ENCODE measurements at places on chromosomes 4 and X. TPM values are rescaled to one million over a fixed set of nuclear protein-coding genes. Genes with fewer than 3 reads are reported as not detected.

- DNase-seq: no peak
These were observed 28.3 kb upstream of the CLDN24 start for GRCh38 chr4:183350317-183351071.

GRCh38 chrX:11081511-11081910 lies 29.6 kb upstream of the HCCS start:
- no peak for DNase-seq

The GPM6B gene
- not detected for total RNA-seq

DNA sequence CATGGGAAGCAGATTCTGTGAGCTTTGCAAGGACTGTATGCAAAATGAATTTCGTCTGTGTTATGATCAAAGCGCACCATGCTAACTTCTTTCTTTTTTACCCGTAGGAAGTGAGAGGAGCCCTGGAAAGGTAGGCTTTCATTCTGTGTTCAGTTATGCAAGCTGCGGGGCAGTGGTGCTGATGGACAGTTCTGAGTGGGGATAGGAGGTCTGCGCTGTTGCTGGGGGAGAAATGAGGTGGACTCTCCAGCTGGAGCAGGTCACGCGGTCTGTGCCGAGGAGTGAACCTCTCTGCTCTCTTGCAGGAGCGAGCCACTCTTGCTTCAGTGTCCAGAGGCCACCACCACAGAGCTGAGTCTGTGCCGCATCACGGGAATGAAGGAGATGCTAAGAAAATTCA lies 4.5 kb downstream of the TRIML1 start:
- DNase-seq: no peak

GRCh38 chr4:113976741-113977525 lies 2.5 kb downstream of the ARSJ start:
- no peak for DNase-seq

The FANCB gene
- total RNA-seq: 1.8 TPM

GRCh38 chrX:11698702-11699101 lies 33.0 kb upstream of the ARHGAP6 start:
- DNase-seq: no peak

DNA sequence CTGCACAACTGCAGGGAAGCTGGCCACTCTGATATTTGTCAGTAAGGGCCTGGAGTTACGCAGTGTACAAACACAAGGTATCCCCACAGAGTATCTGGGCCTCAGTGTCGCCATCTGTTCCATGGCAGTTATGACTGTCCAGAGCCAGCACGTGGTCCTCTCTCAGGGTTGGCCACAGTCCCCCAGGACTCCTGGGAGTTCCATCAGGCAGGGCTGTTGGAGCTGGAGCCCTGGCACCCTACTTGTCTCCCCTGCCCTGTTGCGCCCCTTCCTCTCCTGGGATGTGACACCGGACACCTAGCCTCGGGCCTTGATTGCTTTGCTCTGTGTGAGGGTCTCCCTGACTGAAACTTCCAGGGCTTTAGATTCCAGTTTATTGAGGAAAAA lies 8.4 kb downstream of the HTRA3 start:
- no peak for DNase-seq

- DNase-seq: no peak
These were observed 11.5 kb upstream of the TLR1 start for GRCh38 chr4:38815885-38816782.

The PASD1 gene
- total RNA-seq: not detected

GRCh38 chr4:34158878-34159277 lies 2085.4 kb downstream of the ARAP2 start:
- no peak for DNase-seq

DNA sequence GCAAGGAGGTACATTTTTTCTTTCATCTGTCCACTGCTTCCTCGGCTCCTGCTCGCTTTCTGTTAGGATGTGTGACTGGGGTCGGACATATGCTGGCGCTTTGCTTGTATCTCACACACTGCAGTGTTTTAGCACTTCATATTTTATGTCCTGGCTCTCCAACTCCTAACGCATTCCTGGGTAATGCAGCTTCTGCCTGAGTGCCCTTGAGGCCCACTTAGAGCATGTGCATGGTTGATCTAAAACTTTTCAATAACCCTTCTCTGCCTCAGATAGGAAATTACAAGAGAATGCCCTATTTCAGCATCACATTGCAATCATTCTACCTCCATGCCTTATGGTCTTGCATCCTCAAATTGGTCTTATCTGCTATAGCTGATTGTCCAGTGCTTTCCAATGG lies 65.3 kb downstream of the NEIL3 start:
- DNase-seq: no peak

DNA sequence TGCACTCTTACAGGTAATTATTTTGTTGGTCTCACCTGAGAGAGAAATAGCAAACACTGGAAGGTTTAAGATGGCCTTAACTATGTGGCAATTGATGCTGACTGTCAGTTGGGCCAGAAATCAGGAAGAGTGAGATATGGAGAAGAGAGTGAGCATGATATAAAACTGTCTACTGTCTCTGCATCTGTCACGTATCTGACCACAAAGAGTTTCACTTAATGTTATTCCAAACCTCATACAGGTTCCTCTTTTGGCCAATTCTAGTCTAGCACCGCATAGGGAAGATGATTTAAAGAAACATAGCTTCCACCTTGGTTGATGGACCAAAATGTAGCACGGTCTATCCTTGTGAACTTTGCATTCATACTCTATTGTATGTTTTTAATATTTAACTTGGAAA lies 381.0 kb upstream of the BOD1L1 start:
- no peak for DNase-seq

The CXorf65 gene
- not detected for total RNA-seq

DNA sequence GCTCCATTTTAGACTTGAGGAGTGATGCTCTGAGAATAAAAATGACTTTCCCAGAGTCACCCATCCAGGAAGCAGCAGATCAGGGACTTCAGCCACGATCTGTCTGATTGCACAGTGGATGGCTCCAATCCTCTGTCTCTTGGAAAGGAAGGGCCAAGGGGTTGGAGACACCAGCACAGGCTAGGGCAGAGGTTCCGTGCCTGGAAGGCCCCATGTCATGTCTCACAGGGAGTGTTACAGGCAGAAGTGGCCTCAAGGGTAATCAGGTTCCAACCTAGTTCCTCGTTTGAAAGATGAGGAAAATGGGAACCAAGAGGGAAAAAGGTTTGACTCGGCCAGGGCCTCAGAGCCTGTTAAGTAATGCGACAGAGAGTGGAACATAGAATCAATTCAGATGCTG lies 160.0 kb downstream of the EFNB1 start:
- DNase-seq: no peak

The TMEM164 gene
- total RNA-seq: 21.2 TPM

The PF4V1 gene
- total RNA-seq: not detected

The CAPN6 gene
- total RNA-seq: not detected

The HSFX4 gene
- total RNA-seq: not detected

- DNase-seq: no peak
These were observed 330.9 kb downstream of the BCOR start for GRCh38 chrX:39766855-39767254.

- DNase-seq: no peak
These were observed 550.5 kb upstream of the BOD1L1 start for GRCh38 chr4:14177987-14178386.

DNA sequence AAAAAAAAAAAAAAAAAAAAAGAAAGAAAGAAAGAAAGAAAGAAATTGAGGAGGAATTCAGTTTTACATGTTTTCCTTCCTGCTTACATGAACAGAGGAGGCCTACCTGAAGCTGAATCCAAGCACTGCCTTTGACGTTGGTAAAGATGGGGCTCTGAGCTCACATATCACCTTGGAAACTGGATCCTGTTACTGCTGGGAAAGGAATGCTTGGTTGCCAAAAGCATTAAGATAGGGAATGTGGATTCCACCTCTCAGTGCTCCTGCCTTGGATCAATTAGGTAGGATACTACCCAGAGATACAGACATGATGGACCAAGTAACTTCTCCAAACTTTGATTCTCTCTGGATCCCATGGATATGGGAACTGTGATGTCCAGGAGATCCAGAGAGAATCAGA lies 50.6 kb downstream of the NHS start:
- DNase-seq: no peak

- DNase-seq: no peak
These were observed 26.0 kb downstream of the SMIM43 start for GRCh38 chr4:121738780-121739535.

DNA sequence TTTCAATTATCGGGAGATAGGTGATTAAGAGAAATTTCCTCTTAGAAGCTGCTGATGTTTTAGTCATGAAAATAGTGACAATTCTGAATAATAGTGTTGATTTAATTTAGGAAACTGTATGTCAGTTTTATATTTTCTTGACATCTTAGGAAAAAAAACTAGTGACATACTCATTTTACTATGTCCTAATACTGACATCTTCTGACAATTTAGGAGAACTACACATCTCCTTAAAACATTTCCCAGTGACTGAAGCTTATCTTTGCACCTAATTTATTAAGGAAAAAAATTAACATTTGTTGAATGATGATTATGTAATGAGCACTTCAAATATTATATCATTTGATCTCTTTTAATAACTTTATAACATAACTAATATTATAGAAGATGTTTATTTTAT lies 42.0 kb upstream of the RBMXL3 start:
- peak; percentile 41 for DNase-seq

The SPIN3 gene
- total RNA-seq: 6.7 TPM

The PABPC1L2A gene
- not detected for total RNA-seq

DNA sequence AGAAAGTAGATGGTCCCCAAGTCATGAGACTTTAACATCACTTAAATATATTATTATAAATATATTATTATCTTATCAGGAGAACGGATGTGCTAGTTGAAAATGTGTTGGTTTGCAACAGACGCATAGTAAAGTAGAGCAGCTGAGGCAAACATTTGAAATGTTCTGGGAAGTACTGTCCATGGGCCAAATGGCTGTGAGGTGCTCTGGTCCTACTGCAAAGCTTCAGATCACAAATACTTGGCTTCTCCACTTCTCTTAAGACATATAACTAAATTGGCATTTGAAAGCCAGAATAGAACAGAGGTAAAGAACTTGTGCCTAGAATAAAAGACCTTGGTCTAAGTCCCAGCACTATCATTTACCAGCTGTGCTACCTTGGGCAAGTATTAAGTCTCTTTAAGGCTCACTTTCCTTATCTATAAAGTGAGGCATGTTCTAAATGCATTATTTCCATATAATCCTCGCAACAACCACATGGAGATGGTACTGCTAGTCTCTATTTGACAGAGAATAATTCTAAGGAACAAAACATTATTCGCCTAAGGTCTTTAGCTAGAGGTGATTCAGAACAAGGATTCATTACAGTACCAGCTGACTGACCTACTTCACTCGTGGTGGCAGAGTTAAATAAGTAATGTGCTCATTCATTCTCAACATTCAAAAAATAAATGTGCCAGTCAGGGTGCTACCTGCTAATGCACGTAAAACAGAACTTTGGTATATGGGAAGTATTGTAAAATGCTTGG lies 297.1 kb downstream of the PPP3CA start:
- no peak for DNase-seq

DNA sequence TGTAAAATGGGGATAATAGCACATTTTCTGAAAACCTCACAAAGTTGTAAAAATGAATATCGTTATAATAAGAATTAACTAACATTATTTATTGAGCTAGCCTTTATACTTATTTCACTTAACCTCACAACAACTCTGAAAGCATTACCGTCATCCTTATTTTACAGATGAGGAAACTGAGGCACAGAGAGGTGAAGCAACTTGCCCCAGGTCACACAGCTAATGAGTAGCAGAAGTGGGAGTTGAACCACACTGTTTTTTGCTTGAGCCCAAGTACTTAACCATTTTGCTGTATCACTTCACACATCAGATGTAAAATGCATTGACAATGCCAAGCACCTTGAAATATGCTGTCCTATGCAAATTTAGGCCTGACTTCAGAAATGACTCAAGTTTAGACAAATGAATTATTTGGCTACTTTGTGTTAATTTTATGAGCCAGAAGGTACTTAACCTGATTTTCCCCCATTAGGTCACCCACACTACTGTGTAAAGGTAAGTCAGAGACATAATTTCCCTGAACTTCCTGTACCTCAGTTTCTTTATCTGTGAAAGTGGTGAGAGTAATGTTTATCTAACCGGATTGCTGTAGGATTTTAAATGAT lies 23.1 kb downstream of the CD40LG start:
- DNase-seq: no peak

The VBP1 gene
- total RNA-seq: 45.8 TPM

The MCTS1 gene
- total RNA-seq: 26.6 TPM

The RNF150 gene
- under 0.01 TPM for total RNA-seq

- no peak for DNase-seq
These were observed 123.6 kb upstream of the RBPJ start for GRCh38 chr4:26197018-26197779.

The NMU gene
- total RNA-seq: 0.22 TPM

DNA sequence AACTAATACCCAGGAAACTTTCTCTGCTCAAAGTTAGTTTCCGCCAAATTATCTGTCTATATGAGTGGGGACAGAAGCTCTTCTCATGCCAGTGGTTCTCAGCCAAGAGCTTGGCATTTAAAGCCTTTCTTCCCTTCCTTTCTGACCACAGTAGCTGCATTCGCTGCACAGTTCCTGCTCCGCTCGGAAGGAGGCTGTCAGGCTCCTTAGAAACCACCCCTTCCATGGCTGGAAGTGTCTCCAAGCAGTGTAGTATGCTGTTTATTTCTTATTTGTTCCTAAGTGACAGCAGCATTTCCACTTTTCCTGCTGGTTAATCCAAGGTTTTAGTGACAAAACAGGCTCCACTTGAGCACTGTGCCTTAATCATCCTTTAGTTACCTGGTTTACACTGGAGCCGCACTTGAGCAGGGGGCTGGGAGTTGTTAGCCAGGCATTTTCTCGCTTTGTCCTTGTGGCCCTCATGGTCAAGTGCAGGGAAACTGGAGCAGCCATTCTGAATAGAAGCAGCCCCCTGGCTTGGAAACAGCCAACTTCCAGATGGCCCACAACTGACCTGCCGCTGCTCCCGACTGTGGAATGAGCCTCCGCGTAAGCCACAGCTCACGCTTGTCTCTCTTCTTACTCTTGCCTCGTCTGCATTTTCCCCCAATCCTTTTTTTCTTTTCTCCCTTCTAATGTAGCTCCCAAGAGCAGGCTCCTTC lies 739.4 kb upstream of the TENM3 start:
- no peak for DNase-seq

GRCh38 chrX:48761674-48762471 lies at the start of gene GLOD5:
TSS of gene GLOD5 (plus strand) at chrX:48761747. CDS start at chrX:48761791, 44 bp downstream.
- DNase-seq: no peak

- no peak for DNase-seq
These were observed 99.5 kb upstream of the MYOZ2 start for GRCh38 chr4:119035951-119036737.

- DNase-seq: no peak
These were observed 142.0 kb upstream of the RBPJ start for GRCh38 chr4:26178854-26179253.

- DNase-seq: no peak
These were observed 423.1 kb downstream of the TEX13C start for GRCh38 chrX:125742811-125743210.

DNA sequence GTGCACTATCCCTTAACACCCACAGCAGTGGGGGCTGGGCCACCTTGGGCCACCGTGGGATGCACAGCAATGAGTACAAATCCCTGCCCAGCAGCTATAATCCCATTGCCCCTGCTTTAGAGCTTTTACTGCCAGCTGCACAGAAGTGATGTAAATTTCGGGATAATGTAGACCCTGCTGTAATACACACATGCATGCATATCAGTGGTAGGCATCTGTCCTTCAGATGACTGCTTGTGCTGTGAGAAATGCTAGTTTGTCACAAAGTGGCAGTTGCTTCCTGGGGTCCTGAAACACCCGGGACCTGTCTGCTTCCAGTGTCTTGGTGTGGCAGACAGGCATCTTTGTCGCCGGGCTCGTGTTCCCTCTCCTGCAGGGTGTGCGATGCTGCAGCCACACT lies 14.1 kb downstream of the NSG1 start:
- DNase-seq: no peak

The HMGB3 gene
- 24.4 TPM for total RNA-seq

- no peak for DNase-seq
These were observed 92.8 kb upstream of the TMEM47 start for GRCh38 chrX:34749896-34750295.

The GAGE12F gene
- not detected for total RNA-seq

Data from lung microvascular endothelial cell (primary cell).